ENCODE measurements at places on chromosomes 3 and 15.

GRCh38 chr15:94383041-94383440 lies 151.7 kb downstream of the MCTP2 start:
- DNase-seq = no peak

- DNase-seq = no peak
These were observed 39.0 kb downstream of the SLC6A6 start for GRCh38 chr3:14441240-14441919.

DNA sequence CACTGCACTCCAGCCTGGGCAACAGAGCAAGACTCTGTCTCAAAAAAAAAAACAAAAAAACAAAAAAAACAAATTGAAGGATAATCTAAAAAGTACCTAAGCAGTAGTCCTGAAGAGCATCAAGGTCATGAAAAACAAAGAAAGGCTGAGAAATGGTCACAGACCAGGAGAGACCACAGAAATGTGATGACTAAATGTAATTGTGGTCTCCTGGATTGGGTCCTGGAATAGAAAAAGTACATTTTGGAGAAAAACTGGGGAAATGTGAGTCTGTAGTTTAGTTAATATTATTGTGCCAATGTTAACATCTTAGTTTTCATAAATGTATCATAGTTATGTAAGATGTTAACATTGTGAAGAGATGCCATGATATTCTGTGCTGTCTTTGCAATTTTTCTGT lies 267.5 kb upstream of the NR2E3 start:
- no peak for DNase-seq

- no peak for DNase-seq
These were observed 12.3 kb upstream of the TMEM45A start for GRCh38 chr3:100480081-100480480.

DNA sequence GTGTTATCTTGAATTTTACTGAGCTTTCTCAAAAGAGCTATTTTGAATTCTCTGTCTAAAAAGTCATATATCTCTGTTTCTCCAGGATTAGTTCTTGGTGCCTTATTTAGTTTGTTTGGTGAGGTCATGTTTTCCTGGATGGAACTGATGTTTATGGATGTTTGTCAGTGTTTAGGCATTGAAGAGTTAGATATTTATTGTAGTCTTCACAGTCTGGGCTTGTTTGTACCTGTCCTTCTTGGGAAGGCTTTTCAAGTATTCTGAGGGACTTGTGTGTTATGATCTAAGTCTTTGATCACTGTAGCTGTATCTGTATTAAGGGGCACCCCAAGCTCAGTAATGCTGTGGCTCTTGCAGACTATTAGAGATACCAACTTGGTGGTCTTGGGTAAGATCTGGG lies 10.6 kb upstream of the RAD51 start:
- no peak for DNase-seq

DNA sequence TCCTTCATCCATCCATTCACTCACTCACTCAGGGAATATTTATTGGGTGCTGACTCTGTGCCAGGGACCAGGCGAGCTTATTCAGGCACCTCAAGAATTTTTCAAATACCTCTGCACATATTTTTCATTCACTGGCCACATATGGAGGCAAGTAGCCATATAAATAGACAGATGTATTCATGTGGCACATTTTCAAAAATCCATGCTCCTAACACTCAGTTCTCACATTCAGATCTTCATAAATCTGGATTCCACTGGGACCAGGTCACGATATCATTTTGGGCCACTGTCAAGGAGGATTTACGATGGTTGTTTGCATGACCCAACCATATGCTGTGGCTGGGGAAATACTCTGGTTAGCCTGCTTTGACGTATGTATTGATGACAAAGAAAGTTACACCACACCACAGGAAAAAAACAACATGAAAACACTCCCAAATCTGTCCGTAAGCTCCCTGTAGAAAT lies 241.8 kb upstream of the LRTM1 start:
- DNase-seq = no peak

DNA sequence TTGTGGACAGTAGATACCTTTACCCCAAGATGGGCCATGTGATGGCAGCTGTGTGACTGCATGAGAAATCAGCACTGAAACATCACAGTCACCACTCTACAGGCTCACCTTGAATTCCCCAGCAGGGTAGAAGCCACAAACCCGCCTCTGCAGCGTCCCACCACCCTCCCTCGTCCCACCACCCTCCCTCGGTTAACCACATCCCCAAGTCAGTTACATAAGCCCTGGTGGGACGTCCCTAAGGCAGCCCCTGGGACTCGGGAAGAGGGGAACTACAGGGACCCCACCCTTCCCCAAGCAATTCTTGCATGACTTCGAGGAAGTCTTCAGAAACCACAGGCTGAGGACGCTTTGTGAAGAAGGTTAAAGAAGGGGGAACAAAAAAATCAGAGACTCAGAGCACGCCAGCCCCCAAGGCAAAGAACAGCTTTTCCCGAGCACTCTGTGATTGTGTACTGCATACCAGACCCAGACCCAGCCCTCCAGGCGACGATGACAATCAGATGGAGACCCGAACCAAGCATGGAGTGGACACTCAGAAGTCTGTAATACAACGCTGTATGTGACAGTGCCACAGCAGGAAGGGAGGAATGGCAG lies 60.5 kb downstream of the SH3BP5 start:
- no peak for DNase-seq

DNA sequence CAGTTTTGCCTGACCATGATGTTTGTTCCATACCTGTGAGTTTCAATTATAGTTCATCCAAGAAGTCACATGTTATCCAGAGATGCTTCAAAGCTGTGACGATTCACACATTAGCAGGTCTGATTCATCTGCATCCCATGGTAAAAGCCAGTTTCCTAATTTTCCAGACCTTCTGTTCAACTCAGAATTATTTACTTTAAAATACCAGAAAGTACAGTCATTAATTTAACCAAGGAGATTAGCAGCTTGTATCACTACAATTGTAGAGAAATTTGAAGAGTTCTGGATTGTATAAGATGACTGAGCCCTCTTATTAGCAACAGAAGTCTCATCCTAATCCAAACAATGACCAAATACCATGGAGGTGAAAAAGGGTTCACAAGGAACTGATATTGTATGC lies 76.1 kb upstream of the THBS1 start:
- no peak for DNase-seq

DNA sequence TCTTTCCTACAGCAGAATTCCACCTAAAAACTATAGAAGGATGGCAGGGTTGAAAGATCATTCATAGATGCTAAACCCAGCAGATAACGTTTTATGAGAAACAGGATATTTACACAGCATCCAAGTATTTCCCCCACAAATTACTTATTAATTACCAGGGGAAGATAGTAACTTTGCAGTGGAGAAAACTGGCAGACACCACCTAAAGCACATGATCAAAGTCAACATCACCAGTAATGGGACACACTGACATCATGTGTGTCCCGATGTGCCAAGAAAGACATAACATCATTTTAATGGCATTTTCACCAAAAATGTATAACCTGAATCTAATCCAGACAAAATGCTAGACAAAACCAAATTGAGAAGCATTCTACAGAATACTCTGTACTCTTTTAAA lies 220.4 kb upstream of the THBS1 start:
- DNase-seq = no peak

GRCh38 chr3:48092270-48092669 lies 76.1 kb upstream of the MAP4 start:
- no peak for DNase-seq

DNA sequence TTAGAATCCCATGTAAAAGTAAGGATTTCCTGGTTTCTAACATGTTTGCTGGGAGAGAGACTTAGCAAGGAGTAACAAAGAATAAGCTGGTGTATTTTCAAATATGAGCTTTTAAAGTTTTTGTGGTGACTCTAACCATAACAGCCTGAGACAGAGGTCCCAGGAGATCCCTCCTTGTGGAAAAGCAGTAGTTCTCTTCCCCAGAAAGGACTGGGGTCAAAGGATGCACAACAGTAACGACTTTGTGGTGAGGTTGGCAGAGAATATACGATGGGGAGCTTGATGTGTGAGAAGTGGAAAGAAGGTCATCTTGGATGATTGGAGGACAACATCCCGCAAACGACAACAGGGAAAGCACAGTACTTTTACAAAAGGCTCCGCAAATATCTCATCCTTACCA lies 38.2 kb downstream of the ABHD5 start:
- no peak for DNase-seq
